ENCODE measurements at places on chromosomes 6 and 20.

GRCh38 chr6:170051229-170052172, 239.4 kb downstream of the DLL1 start:
- no peak for DNase-seq

DNA sequence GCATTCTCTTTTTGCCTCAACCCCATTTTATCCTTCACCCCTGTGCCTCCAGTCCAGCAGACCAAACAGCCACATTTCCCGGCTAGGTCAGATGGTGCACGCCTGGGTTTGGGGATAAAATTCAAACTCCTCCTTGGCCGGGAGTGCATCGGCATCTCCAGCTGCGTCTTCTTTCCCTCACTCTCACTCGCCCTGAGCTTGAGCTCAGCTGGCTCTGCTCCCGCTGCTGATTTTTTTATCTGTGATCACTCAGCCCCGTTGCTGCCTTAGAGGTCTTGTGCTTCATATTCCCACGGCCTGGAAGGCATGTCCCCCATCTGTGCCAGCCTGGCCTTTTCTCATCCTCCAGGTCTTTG, 6.8 kb upstream of the EZR start:
- no peak for DNase-seq

DNA sequence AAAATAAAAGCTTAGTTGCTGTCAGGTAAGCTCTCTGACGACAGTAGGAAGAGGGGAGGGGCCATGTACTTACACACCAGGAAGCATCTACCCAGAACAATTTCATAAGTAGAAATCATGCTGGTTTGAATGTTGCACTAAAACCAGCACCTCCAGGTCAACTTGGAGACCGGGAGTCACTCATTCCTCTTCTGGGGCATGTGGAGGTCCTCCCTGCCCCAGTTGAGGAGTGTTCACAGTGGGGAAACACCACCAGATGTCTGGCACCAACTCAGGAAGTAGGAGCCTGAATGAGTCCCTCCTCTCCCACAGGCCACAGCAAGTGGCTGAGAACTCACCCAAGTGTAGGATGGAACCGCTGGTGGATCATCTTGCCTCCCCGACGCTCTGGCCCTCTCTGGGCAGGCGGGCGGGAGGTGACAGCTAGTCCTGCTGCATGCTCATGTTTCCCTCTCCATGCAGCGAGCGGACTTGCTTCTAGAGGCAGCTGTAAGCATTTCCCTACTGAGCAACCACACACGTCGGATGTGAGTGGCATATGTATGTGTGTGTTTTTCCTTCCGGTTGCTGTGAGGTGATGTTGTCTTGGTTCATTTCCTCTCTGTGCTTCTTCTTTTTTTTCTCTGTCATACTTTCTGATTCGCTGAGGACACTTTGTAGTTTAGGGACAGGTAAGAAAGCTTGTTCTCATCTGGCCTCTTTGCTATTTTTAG, 149.5 kb upstream of the NEDD9 start:
- no peak for DNase-seq

- no peak for DNase-seq
These were observed 3.9 kb downstream of the ZBP1 start for GRCh38 chr20:57616143-57616951.

GRCh38 chr6:7449018-7449417, 59.4 kb downstream of the RIOK1 start:
- DNase-seq: no peak

DNA sequence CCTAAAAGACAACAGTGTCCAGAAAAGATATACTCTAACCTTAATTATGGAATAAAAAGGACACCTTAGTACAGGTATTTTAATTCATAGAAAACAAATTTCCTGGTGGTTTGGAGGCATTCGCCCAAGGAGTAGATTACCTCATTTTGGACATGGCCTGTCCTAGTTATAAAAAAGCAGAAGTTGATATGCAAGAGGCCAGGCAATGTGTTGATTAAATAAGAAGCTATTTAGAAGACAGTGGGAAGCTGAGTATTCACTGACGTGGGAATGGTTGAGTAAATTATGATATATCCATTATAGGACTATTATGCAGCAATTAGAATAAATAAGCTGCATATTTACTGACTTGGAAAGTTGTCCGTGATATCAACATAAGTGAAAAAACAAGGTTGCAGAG, 314.9 kb downstream of the ALDH8A1 start:
- DNase-seq: no peak

- no peak for DNase-seq
These were observed 119.7 kb downstream of the SH3BGRL2 start for GRCh38 chr6:79750806-79751205.

GRCh38 chr20:19448632-19449031, 236.2 kb downstream of the SLC24A3 start:
- DNase-seq: no peak

- no peak for DNase-seq
These were observed 65.5 kb upstream of the BTBD3 start for GRCh38 chr20:11852189-11852588.

GRCh38 chr6:165599121-165599520, 63.9 kb downstream of the PDE10A start:
- DNase-seq: no peak

GRCh38 chr6:146670161-146670560, 71.4 kb downstream of the ADGB start:
- DNase-seq: no peak

- no peak for DNase-seq
These were observed 275.1 kb upstream of the CDH4 start for GRCh38 chr20:60976913-60977312.
